ENCODE measurements at places on chromosomes 16 and 17.

GRCh38 chr17:7323731-7324437, 5.3 kb downstream of the NEURL4 start:
- DNase-seq: no peak

- DNase-seq: peak; percentile 49
These were observed 699 bp downstream of the MPRIP start for GRCh38 chr17:17042851-17043460.

DNA sequence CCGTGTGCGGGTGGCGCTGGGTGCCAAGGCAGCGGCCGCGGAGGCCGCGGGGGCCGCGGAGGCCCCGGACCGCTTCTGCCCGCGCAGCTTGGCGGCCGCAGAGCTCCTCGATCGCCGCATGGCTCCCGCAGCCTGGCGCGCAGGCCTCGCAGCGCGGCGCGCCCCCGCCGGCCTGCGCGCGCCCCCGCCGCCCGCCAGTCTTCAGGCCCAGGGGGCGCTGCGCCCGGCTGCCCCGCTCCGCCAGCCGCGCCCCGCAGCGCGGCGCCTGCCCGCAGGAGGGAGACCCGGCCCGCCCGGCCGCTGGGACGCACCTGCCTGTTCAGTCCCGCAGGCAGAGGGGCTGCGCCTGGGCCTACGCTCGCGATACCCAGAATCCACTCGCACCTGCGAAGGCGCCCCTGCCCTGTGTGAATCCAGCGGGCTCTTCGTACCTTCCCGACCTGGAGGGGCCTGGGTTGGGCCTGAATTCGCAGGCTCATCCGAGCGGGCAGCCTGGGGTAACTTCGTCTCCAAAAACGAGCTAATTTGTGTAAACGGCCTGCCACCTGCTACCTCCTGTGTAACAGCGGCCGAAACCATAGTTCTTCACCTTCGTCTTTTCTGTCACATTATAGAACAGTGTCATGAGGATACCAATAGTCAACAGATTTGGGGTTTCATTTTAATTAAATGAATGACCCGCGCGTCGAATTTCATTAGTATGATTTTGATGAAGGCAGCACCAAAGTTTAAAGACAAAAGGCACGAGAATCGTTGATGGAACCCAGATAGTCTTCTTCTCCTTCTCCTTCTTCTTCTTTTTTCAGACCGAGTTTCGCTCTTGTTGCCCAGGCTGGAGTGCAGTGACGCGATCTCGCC, at the start of gene CENPV:
Gene CENPV, minus strand, starts transcription at position 153 of the 858 bp plus-strand sequence. Its CDS starts 33 bp downstream, at position 120.
- DNase-seq: no peak

DNA sequence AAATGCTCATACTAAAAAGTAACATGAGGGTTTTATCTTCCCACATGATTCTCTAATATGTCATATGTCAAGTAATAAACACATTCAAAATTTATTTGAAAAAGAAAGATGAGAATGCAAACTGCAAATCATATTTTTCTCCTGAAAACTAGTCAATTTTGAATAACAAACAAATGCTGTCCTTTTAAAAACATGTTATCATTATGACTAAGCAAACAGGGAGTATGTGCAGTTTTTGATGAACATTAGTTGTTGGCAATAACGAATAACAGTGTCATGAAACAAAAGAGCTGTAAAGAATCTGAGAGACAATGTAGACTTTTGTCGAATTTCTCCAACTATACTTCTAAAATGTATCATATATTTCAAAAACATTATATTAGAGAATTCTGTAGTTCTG, 34.8 kb downstream of the RPGRIP1L start:
- no peak for DNase-seq

DNA sequence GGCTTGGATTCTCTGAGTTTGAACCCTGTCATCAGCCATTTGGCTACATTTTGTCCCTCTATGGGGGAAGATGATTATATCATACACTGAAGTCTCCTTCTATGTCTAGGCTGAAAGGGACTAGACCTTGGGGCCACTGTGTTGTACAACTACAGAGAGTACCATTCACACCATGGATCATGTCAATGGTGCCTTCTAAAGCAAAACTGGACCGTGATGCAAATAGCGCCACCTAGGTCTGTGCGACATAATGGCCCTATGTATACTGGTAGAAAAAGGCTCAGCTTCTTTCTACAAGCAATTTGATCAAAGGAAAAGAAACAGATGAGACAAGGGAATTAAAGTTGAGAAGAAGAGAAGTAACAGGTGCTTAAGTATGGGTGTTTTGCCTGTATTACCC, 100.7 kb downstream of the LYRM1 start:
- DNase-seq: no peak

DNA sequence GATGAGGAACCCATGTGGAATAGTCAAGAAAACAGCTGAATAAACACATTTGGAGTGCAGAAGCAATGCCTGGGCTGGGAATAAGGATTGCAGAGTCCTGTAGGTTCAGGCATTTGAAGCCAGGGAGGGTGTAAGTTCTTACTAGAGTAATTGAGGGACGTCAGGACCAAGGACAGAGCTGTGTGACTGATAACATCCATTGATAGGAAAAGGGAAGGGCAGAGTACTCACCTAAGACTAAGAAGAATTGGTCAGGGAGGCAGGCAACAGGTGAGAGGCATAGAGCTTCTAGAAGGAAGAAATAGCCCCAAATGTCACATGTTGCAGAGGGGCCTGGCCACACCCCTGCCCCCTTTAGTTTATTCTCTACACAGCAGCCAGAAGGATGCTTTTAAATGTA, 79.8 kb upstream of the TMEM132E start:
- DNase-seq: no peak

DNA sequence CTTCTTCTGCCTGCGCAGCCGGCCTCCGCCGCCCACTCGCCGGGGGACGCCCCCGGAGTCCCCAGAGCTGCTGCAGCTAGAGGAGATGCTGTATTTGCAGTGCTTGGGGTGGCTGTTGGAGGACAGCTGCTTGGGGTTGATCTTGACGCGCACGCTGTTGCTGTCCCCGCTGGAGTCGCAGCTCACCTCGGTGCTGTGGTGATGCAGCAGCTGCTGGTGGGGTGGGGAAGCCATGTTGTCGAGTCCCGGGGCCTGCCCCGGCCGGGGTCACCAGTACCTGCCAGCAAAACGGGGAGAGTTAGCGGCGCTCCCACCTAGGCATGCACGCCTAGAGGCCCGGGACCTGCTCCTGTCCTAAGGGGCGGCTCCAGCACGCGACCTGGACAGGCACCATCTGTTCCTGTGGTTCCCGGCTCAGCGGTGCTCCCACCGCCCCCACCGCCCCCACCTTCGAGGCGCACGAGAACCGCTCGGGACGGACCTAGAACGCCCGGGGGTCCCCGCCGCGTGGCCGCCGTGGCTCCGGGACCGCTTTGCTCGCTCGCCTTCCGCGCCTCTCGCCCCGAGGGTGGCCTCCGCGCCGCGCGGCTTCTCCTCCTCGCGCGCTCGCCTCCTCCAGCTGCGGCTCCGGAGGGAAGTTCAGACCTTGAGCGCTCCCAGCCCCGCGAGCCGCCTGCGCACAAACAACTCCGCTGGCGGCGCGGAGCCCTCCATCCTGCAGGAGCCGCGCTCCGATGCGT, 863 bp downstream of the ADCY9 start:
- DNase-seq: peak; percentile 74

- no peak for DNase-seq
These were observed 2.7 kb downstream of the ASGR2 start for GRCh38 chr17:7111784-7112509.

- no peak for DNase-seq
These were observed 185.1 kb downstream of the KIF2B start for GRCh38 chr17:54007855-54008254.

- DNase-seq: no peak
These were observed 264.7 kb downstream of the ENGASE start for GRCh38 chr17:79339321-79339720.

- no peak for DNase-seq
These were observed 501.2 kb downstream of the SHISA9 start for GRCh38 chr16:13402601-13403000.

DNA sequence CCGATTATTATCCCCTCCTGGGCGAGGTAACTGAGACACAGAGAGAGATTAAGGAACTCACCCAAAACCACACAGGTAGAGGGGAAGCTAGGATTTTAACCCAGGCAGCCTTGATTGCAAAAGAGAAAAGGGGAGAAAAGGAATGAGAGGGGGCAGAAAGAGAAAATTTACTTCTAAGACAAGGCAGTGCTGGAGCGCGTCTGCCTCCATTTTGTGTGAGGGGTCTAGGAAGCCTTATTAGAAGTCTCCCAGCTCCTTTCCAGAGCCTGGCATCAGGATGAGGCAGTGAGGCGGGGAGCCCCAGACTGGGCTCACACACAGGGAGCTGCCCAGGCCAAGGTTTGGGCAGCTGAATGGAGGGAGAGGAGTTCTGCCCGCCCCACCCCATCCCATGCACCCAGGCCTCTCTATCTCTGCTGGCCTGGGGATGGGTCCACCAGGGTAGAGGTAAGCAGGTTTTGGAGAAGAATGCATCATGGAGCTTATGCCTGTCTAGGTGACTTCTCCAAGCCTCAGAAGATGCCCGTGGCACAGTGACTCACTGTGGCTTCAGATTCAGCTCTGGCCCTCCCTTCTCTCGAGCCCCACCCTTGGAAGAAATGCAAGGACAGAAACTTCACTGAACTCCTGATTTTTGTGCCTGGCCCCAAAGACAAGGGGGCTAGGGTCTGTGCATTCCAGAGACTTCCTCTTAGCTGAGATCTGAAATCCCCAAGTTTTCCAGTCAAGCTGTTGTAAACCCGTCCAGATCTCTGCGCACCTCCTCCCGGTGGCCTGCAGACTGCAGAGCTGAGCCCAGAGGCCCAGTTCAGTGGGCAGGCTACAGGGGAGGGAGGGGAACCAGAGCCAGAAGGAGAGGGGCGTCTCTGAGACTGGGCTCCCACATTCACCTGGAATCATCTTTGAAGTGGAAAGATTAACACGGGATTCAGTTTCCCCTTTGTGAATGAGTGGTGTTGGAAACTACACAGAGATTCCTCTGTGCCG, 95.1 kb upstream of the CDH5 start:
- peak; percentile 35 for DNase-seq

- DNase-seq: peak; percentile 94
These were observed 42.4 kb upstream of the NF1 start for GRCh38 chr17:31052187-31052889.

GRCh38 chr17:73000832-73001231, 91.7 kb downstream of the SLC39A11 start:
- DNase-seq: no peak

GRCh38 chr16:19857593-19858339, 26.9 kb downstream of the GPRC5B start:
- DNase-seq: no peak

GRCh38 chr17:55190748-55191147, 74.0 kb upstream of the HLF start:
- no peak for DNase-seq

DNA sequence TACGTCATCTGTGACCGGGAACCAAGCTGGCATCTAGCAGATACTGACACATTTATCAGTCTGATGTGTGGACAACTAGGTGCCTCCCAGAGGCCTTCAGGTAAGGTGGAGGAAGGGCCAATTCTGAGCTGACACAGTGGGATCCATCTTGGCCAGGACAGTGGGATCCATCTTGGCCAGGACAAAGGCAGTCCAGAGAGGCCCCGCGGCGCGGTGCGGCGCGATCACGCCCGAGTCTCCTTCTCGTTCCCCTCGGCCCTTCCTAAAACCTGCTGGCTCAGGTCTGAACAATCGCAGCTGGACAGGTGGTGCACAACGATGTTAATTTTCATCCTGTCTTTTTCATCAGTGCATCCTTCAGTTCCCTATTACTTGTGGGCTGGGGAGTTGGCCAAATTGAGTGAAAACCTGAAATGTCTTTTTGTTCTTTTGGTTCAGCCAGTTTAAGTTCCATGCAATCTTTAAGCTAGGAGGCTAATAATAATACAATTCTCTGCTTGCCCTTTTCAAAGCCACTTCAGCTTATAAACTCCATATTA, 486 bp upstream of the WSB1 start:
- DNase-seq: no peak

DNA sequence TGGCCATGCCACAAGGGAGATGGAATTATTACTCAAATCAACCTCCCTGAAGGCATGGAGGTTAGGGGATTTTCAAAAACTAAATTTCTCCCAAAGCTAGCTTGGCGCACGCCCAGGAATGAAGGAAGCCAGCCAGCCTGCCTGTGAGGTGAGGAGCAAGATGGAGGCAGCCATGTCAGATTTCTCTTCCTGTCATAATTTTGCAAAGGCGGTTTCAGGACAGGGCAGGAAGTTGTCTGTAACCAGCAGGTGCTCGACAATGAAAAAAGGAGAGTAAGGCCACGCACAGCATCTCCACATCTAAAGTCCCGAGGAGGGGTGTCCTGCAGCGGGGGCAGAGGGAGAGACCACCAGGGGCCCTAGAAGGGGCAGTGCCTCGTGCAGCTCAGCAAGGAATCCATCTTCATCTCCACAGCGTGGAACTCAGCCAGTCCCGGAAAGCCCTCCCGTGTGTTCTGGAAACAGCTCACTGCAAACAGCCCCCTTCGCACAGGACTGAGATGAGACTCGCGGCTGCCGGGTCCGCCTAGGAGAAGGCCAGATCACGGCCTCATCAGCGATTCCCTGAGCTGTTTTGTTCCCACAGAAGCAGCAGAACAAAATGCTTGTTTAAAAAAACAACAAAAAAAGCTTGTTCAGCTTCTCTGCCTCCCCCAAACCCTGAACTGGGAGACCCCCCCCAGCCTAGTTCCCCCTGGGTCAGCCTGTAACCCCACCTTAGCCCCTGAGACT, 47.8 kb downstream of the SLC7A5 start:
- DNase-seq: peak; percentile 55

- DNase-seq: peak; percentile 87
These were observed 46.7 kb downstream of the C17orf67 start for GRCh38 chr17:56786989-56787482.

- DNase-seq: no peak
These were observed 713 bp downstream of the RHOT2 start for GRCh38 chr16:668519-669171.

DNA sequence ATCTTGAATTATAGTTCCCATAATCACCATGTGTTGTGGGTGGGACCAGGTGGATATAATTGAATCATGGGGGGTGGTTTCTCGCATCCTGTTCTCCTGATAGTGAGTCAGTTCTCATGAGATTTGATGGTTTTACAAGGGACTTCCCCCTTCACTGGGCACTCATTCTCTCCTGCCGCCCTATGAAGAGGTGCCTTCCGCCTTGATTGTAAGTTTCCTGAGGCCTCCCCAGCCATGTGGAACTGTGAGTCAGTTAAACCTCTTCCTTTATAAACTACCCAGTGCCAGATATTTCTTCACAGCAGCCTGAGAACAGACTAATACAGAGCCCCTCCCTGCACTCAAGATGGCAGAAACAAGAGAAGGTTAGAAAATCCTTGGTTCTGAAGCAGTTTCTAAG, 26.4 kb downstream of the LDAF1 start:
- DNase-seq: no peak

GRCh38 chr17:28478712-28479615, 5.5 kb downstream of the SLC13A2 start:
- DNase-seq: no peak

- DNase-seq: no peak
These were observed 26.8 kb upstream of the TMEM220 start for GRCh38 chr17:10756619-10757018.

- DNase-seq: no peak
These were observed 347.3 kb downstream of the NPIPA8 start for GRCh38 chr16:17989255-17989654.
